ENCODE measurements at places on chromosomes 7 and 10.

DNA sequence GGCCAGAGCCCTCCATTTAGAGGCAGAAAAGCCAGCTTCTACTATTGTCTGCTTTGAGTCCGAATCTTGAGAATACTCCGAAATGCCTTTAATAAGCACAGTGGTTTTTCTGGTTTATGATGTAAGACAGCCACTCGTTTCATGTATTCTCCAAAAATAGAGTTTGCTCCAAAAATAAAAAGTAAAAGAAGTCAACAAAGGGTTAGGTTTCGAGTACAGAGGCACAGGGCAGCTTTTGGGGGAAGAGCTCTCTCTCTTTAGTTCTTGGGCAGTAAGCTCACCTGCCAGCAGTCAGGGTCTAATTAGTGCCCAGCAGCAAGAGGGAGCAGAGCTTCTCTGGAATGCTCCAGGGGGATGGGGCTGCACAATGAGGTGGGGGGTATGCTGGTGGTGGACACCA, 20.2 kb downstream of the CREB3L2 start:
- no peak for DNase-seq

DNA sequence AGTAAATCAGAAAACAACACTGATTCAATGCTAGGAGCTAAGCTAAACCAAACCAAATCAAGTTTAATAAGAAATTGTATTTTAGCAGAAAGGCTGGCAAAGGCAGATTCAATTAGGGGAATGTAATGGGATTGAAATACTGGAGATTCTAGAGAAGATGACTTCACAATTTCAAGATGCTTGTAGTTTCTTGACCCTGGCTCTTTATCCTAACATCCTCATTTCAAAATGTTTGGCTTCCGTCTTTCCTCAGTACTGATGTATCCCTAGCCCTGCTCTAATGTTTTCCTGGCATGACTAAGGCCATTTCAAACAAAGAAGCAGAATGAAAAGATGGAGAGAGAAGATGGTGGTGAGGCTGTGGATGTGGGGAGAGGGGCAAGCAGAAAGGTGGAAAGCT, 2.7 kb upstream of the JCAD start:
- no peak for DNase-seq

GRCh38 chr10:123808906-123809305, 82.7 kb downstream of the CPXM2 start:
- no peak for DNase-seq

GRCh38 chr10:32346134-32346550, 816 bp downstream of the EPC1 start:
- DNase-seq, result peak; percentile 97

- DNase-seq, result no peak
Observed at GRCh38 chr10:124943301-124944092, 1.6 kb downstream of the ZRANB1 start.

DNA sequence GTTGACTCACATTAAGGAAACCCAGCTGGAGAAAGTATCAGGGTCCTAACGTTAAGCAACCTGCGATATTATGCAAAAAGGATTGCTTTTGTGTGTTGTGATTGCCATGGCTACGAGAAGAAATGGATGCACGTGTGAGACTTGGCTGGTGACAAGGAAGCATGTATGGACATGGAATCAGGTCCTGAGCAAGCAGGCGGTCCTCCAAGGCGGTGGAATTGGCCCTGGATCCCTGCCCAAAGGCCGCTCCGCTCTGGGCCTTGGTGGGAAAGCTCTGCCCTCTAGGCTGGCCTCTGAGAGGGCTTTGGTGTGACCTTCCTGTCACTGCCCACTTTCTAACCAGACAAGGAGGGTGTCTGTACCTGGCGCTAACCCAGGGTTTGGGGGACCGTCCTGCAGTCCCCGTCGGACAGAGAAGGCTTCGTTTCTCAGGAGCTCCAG, 192.1 kb downstream of the EBF3 start:
- DNase-seq, result no peak

DNA sequence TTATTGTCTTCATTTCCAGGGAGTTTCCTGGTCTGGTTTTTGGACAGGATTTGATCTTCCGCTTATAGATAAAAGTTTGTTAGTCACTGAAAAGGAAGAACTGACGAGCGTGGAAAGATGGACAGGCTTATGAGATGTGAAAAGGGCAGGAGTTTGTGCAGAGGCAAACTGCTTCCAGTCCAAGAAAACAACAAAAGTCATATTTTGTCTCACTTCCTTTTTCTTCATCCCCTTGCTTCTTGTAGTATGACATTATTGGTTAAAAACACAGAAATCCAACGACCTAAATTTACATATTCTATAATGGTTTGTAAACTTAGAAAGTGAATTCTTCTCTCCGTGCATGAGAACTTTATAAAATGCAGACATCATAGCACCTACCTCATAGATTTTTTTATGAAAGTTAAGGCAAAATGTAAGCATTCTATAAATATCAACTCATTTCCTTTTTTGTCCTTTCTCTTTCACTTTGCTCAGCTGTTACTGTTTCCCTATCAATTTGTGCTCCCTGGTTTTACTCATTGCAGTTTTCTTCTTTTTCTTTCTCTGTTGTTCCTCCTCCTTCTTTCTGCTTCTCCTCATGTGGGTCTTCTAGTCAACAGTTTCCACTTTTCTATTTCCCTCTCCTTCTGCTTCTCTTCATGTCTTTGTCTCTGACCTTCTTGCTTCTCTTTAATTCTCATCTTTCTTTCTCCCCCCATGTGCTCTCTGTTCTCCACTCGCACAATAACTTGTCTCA, 370.2 kb downstream of the ARL4A start:
- peak; percentile 7 for DNase-seq

- DNase-seq, result peak; percentile 7
Observed at GRCh38 chr7:128120976-128121490, 89.8 kb upstream of the LRRC4 start.

DNA sequence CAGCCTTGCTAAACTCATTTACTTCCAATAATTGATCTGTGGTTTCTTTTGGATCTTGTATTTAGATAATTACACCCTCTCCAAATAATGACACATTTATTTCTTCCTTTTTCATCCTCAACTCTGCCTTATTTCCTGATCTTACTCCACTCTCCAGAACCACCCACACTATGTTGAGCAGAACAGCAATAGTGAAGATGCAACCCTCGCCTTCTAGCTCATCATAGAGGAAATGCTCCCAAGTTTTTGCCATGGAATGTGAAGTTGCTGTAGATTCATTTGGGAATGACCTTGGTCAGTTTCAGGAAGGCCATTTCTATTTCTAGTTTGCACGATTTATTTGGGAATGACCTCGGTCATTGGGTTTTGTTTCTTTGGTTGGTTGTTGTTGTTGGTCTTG, 314.0 kb downstream of the PAXIP1 start:
- no peak for DNase-seq

DNA sequence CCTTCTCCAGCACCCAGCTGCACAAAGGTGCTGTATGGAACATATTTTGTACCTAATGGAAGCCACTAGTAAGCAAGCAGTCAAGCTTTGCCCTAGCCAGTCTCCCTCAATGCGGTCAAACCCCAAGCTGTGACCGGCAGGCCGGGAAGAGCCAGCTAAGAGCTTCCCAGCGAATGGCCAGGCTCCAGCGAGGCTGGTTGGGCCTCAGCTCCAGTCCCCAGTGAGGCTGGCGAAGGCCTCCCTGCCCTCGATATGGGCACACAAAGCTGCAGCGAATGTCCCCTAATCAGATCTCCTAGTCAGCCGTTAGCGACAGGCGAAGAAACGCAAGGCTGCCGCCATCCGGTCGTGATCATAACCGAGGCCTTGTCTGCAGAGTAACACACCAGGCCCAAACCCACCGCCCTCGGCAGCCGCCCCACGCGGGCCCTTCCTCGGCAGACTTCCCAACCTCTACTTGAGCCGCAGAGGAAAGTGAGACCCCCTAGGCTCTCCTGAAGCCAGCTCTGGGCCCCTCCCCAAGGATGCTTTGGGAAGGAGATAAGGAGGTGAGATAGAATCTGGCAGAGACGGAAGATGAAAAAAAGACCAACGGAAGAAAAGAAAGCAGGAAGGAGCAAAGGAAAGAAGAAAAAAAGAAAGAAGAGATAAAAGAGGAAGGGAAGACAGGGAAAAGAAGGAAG, 3.1 kb upstream of the HOXA9 start:
- DNase-seq, result no peak

- no peak for DNase-seq
Observed at GRCh38 chr7:129311429-129311828, 86.6 kb downstream of the AHCYL2 start.

DNA sequence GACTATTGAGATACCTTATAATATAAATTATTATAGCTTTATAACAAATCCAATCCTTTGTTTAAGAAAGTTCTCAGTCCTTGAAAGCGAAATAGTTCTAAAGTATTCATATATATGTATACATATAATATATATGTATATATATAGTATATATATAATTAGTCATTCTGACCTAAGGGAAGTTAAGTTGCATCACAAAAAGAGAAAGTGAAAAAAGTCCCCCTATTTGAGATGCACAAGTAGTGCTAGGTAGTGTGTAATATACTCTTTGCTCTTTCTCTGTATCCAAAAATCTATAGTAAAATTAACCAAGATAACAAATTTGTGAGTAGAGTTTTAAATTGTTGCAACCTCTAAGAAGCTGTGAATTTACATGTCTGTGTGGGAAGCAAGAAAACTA, 13.3 kb upstream of the IFIT1B start:
- no peak for DNase-seq

DNA sequence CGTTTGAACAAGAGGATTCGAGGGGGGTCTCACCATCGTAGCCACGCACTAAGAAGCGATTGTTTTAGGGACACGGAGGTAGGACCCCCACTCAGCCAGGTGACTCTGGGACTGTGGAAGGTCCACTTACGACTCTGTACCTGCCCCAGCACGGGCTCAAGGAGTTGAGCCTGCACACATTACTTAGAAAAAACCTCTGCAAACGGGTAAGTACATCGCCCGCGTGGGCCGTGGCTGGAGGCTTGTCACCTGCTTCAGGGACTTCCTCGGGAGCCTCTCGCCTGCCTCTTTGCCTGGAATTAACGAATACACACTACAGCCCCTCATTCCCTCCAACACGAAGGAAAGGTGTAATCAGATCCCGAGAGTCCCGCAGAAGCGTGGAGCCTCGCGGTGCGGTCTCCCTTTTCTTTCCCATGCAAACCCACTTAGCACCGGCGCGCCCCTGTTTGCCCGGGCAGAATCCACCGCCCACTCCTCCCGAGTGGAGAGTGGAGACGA, 826 bp downstream of the PODXL start:
- DNase-seq, result peak; percentile 28

DNA sequence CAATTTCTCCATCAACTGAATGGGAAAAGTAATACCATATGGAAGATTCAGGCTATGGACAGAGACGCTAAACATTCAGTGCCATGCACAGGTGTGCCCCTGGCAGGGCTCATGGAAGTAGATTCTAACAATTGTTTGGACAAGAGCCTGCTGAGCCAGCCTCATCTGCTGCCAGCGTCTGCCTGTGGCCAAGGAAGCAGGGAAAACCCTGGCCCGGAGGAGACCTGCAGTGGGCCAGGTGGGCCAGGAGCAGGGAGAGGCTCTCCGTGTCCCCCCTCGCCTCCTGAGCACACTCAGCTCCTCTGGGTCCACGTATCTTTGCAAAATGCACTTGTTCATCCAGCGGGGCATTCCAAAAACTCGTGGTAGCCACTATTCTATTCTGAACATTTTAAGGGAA, 130.1 kb downstream of the TCERG1L start:
- no peak for DNase-seq

DNA sequence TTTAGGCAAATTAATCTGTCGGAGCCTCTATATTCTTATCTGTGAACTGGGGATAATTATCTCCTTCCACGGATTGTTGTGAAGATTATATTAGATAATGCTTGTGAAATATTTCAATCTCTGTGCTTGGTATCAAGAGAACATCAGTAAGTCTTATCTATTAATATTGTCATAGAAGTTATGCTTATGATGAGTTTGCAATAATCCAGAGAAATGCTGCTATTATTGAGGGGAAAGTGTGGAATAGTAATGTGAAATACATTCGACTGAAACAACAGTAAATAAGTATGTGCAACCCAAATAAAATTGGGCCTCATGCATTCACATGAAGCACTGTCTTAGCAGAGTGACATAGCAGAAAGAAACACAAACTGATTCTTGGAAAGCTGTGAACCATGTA, 13.7 kb downstream of the RHOBTB1 start:
- DNase-seq, result no peak

GRCh38 chr10:126012485-126012884, 116.1 kb downstream of the FANK1 start:
- DNase-seq, result no peak

DNA sequence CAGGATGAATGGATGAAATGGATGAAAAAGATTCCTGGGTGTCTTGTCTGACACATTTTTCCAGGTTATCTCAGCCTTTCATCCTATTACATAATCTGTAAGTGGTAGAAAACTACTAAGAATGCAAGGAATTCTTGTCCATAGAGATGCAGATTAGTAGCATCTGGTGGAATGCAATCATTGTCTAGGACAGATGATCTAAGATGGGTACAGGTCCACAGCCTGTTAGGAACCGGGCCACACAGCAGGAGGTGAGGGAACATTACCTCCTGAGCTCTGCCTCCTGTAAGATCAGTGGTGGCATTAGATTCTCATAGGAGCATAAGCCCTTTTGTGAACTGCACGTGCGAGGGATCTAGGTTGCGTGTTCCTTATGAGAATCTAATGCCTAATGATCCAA, 225.0 kb downstream of the CALN1 start:
- DNase-seq, result no peak

DNA sequence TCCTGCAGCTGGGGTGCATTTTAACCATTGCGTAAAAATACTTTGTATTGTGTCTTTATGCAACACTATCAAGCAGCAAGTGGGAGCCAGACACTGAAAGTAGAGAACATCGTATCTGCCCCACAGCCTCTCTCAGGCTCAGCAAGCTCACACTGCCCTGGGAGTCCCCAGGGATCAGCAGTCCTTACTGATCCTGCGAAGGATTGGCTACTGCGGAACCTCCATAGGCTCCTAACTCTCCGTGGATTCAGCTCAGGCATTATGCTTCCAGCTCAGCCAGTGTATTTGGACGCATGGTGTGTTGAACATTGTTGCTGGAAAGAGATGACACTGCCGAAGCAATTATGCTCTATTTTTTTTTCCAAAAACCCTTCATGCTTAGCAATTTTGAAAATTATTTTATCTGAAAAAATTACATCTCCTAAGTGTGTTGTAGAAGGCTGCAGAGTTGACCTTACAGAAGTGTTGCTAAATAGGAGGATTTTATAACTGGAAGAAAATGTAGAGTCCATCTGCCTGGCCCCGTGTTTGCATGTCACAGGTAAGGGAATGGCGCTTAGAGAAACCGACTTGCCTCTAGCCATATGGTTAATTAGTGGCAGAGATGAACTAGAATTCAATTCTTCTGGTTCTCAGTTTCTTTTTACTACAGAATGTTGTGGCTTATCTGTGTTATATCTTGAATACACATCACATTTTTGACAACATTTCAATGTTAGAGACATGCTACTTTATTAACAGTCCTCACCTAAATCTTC, 276.4 kb upstream of the COBL start:
- DNase-seq, result no peak

GRCh38 chr7:30147785-30148184, 13.0 kb downstream of the MTURN start:
- no peak for DNase-seq

GRCh38 chr7:24637706-24638105, 64.5 kb downstream of the PALS2 start:
- no peak for DNase-seq
